Left kidney (tissue), 8 donors: ENCODE measurements at places on chromosomes 3 and 15.

- DNase-seq: no peak
Measured at GRCh38 chr3:129543156-129543790, at the start of gene H1-8. Gene H1-8, plus strand, starts transcription at chr3:129543175. Its CDS starts 44 bp downstream, at chr3:129543219.

GRCh38 chr3:157129803-157130466 lies 30.0 kb downstream of the CCNL1 start:
- no peak for DNase-seq

DNA sequence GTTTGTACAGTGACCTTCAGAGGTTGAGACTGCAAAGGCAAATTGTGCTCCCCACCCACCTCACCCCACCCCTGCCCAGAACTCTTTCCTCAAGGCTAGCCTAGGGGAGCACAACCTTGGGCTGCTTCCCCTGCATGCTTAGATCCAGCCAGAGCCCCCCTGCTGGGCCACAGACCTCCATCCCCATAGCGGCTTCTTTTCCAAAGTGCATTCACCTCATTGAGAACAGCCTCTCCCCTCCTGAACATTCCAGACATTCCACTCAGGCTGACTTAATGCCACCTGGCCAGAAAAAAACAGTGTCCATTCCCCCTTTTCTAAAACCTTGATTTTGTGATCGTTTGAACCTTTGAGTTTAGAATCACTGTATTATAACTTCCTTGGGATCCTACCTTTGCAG lies 124.4 kb upstream of the TOPAZ1 start:
- DNase-seq: no peak

DNA sequence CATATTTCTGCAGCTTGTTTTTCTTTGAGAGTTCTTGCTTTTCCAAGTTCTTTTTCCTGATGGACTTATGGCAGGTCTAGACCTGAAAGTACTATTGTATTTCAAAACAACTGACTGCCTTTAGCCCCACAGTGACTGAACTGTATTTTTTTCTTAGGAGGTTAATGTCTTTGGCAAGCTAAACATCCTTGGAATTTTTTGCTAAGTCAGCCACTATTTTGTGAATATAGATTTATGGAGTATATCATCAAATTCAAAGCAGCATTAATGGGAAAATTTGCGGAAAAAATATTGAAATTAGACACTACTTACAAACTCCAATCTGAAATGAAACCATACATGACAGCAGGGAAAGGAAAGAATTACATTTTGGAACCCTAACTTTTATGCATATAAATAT lies 8.6 kb downstream of the PIK3CA start:
- no peak for DNase-seq

GRCh38 chr15:33442449-33442848 lies 131.7 kb downstream of the RYR3 start:
- DNase-seq: no peak
